Stimulated activated CD8-positive, alpha-beta memory T cell treated with anti-CD3 and anti-CD28 coated beads, Interleukin-7, amount 100 ng/mL, for 1 hour (primary cell): ENCODE measurements at places on chromosomes 6 and 20.

DNA sequence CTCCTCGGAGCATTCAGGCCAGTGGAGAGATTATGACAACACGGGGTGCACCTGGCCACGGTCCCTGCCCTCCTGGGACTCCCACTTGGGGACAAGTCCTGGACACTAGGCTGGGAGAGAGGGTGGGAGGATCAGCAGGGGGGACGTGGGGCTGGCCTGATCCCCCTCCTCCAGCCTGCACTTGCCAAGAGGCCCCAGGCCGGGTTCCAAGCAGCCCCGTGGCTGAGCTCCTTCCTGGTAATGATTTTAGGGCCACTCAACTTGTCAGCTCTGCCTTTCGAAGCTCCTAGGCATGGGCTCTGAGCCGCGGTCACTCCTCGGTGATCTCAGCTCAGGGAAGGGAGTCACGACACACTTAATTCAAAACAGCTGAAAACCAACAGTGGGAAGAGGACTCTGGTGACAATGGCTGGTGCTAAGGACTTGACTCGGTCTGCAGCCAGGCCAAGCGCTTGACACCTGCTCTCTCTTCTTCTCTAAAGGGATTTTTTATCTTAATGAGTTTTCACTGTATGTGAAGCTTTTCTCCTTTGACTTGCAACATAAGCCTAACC lies 161.7 kb downstream of the BMP7 start:
- no peak for DNase-seq

GRCh38 chr20:17172836-17173516 lies 53.9 kb upstream of the PCSK2 start:
- no peak for DNase-seq

- DNase-seq = no peak
Measured at GRCh38 chr6:50520326-50521266, 192.7 kb upstream of the TFAP2D start.

DNA sequence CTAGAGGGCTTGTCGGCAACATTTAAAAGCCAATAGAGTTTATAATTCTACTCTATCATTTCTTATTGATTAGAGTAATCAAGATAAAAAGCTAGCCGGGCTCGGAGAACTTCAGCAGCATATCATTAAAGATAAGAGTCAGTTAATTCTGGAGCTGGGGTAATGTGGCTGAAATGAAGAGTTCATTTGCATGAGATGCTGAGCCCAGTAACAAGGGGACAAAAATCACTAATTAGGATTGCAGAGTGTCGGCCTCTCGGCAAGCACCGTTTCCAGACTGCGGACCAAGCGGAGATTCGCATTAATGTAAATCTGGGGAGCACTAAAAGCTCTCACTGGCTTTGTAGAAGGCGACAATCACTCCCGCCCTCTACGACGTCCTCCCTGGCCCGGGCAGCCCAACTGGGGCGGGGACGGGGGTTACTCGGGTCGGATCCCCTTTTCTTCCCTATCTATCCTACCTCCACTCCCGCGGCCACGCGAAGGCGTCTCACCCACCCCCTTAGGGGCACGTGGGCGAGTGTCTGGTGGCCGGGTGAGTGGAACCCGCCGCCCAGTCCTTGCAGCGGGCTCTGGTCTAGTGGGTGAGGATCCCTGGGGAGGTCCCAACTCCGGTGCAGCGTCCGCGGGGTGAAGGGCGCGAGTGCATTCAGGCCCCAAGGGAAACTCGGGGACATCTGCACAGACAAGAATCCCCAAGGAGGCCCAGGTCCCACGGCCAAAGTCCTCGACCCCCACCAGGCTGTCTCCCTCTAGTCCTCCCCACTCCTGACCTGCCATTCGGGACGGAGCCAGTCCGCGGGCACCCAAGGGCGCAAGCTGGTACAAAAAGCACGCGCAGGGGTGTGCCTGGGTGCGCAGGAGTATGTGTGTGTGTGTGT lies 42.2 kb upstream of the OSTM1 start:
- DNase-seq = no peak

DNA sequence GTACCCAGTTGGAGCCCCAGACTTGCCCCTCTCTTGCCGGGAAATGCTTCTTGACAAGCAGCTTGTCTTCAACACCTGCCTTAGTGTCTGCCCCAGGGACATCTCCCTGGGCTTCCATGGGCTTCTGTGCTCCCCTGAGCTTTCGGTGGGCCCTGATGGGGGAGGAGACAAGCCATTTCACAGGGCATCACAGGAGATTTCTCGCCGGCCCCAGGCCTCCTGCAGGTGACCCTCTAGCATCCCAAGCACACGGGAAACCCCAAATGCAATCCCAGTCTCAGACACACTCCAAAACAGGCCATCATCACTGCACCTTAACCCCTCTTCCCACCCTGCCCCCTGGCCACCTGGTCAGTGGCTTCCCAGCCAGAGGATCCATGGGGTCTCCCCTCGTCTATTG lies 74.5 kb downstream of the JPH2 start:
- DNase-seq = no peak
